ENCODE measurements at places on chromosomes 12 and 14. TPM values are rescaled to one million over a fixed set of nuclear protein-coding genes. Genes with fewer than 3 reads are reported as not detected.

The CCDC177 gene
- not detected for total RNA-seq

The ACSS3 gene
- 19.8 TPM for total RNA-seq

- DNase-seq: peak; percentile 56
Observed at GRCh38 chr14:26427097-26427496, 170.7 kb downstream of the NOVA1 start.

The EMP1 gene
- total RNA-seq: 110 TPM

GRCh38 chr12:26537126-26537525 is 295.9 kb downstream of the ITPR2 start:
- no peak for DNase-seq

The ZBTB25 gene
- 4.7 TPM for total RNA-seq

DNA sequence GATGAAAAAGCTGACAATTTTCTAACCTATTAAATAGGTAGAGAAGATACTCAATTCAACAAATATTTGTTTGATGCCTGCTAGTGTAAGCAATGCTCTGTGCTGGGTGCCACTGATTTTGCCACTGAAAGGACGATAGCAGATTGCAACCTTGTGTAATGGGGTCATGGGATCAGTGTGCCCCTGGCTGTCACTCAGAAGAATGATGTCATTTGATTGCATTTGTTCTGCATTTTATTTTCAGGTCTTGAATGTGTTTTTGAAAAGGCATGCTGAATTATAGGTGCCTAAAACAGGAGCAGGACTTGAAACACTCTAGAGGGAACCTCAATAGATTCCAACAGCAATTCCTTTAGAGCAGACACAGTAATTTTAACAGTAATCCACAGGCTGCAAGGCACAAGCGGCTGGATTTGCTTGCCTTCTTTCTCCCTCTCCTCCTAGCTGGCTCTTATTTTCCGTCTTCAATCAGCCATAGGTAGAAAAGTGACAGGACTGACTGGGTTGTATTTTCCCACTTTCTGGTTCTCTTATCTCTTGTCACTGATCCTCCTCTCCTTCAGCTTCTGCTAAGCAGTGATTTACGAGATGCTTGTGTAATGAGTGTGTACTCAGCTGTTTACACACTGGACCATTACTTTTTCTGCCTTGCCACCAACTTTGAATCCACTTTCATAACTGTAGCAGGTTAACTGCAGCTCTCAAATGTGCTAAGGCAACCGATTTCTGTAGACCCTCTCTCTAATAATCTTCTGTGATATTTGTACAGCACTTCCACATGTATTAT is 4.1 kb downstream of the PLXNC1 start:
- DNase-seq: no peak

DNA sequence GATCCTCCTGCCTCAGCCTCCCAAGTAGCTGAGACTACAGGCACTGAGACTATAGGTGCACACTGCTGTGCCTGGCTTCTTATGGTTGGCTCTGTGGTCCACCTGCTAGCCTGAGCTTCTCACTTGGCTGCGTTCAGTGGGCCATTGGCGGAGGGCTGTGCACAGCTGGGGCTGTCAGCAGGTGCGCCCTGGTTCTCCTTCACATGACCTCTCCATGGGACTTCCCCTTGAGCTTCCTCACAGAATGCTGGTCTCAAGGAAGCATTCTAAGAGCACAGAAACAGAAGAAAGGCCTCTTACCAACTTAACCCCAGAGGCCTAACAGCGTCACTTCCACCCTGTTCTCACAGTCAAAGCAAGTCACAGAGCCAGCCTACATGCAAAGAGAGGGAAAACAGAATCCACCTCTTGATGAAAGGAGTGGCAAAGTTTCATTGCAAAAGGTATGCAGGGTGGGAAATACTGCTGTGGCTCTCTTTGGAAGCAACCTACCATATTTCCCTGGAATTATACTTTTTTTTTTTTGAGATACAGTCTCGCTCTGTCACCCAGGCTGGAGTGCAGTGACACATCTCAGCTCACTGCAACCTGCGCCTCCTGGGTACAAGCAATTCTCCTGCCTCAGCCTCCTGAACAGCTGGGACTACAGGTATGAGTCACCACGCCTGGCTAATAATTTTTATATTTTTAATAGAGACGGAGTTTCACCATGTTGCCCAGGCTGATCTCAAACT is 9.3 kb downstream of the RILPL2 start:
- no peak for DNase-seq

GRCh38 chr14:100241279-100241678 is 2.3 kb downstream of the YY1 start:
- DNase-seq: peak; percentile 25

The LHX5 gene
- total RNA-seq: 0.35 TPM

DNA sequence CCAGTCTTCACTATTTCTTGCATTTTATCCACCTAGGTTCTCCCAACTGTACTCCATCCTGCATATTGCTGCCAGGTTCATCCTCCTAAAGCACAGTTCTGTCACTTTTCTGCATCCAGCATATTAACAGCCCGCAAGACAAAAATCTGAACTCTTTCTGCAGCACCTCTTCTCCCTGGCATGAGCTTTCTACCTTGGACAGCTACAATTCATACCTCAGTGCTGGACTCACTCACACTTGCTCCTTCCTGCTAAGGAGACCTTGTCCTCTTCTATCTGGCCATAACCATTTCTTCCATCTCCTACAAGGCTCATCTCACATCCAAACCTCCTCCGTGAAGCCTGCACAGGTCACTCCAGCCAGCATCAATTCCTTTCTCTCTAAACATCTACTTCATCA is 170.1 kb upstream of the GRIP1 start:
- no peak for DNase-seq

DNA sequence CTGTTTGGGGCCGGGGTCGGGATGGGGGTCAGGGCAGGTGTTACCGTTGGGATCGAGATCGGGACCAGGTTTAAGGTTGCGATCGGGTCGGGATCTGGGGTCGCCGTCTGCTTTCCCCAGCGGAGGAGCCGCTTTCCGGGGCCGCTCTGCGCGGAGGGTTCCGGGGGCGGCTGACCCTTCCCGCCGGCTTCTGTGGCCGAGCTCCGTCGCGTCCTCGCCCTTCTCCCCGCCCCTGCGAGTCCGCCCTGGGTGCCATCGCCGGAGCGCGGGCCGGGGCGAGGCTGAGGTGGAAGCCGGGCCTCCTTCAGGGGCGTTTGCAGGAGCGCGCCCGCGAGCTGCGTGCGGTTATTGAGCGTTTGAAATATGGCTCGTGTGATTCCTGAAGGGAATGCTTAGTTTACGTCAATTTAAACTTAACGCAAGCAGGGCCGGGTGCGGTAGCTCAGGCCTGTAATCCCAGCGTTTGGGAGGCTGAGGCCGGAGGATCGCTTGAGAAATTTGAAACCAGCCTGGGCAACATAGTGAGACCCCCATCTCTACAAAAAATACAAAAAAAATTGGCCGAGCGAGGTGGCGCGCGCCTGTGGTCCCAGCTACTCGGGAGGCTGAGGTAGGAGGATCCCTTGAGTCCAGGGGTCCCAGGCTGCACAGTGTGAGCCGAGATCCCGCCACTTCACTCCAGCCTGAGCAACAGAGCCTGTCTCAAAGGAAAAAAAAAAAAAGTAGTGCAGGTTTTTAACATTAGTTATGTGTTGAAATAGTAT is 620 bp downstream of the PGAM5 start:
- no peak for DNase-seq

- DNase-seq: peak; percentile 61
Observed at GRCh38 chr14:37232907-37233481, 35.3 kb downstream of the MIPOL1 start.

DNA sequence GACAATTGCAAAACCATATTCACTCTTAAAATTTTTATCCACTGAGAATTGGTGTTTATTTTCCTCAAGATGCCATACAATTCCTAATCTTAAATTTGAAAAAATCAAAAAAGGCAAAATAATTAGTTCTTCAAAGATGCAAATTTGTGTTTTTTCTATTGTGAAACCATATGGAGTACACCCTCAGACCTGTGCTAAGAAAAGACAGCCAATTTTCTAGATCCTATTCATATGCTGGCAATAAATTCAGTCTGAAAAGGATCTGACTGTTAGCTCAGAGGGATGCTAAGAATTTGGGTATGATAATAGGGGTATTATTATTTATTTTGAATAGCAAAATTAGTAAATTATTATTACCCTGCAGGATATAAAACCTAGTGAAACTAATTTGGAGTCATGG is 476.9 kb upstream of the SYT1 start:
- no peak for DNase-seq

The AQP2 gene
- 0.30 TPM for total RNA-seq

The PIWIL1 gene
- not detected for total RNA-seq

The GPR84 gene
- not detected for total RNA-seq

GRCh38 chr14:72270147-72270727 is 338.0 kb downstream of the RGS6 start:
- no peak for DNase-seq

- DNase-seq: no peak
Observed at GRCh38 chr12:99332936-99333591, 314.5 kb upstream of the GARIN6 start.

GRCh38 chr14:70947739-70948138 is 40.5 kb downstream of the PCNX1 start:
- DNase-seq: no peak

The LGMN gene
- 88.1 TPM for total RNA-seq

- no peak for DNase-seq
Observed at GRCh38 chr12:13223941-13224340, 27.4 kb downstream of the EMP1 start.

The ASIC1 gene
- not detected for total RNA-seq

DNA sequence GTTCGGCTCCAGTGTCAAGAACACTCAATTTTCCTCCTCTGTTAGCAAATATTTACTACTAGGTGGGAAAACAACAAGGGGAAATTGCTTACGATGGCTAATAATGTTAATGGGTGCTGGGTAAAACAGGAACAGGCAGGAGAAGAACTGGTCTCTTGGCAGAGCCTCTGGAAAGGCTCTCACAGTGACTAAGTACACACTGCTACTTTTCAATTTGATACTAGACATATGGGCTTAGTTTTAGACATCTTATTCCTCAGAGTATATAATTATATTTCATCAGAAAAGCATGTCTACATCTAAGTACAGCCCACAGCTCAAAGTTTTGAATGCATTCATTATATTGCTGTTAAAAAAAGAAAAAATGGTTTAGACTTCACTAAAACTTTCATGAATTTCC is 65.4 kb upstream of the SAV1 start:
- DNase-seq: no peak

DNA sequence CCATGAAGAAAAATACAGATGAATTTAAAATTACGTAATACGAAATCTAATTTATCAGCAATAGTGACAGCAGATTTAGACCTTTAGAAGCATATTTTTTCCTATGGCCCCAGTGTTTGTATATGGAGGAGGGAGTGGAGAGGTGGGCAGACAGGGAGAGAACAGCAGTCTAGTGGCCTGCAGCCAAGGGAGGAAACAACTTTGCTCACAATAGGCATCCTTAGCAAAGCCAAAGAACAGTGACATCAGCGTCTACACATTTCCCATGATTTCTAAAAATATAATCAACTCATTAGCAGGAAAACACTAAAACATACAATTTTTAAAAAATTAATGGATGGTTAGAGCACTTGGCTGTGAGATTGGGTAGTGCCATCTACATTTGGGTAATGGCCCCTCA is 622.6 kb upstream of the ATP2B1 start:
- no peak for DNase-seq

The CRACR2A gene
- 1.6 TPM for total RNA-seq

DNA sequence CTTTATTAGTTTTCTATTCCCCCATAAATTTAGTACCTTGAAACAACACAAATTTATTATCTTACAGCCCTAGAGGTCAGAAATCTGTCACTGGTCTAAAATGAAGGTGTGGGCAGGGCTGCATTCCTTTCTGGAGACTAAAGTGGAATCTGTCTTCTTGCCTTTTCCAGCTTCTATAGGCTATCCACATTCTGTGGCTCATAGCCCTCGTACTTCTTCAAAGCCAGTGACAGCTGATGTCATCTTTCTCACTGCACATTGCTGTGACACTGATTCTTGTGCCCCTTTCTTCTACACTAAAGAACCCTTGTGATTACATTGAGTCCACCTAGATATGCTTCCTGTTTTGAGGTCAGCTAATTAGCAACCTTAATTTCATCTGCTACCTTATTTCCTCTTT is 23.2 kb upstream of the DCN start:
- no peak for DNase-seq

The OR4K13 gene
- total RNA-seq: not detected

- no peak for DNase-seq
Observed at GRCh38 chr12:114671066-114671442, 12.9 kb downstream of the TBX3 start.

- no peak for DNase-seq
Observed at GRCh38 chr12:46371718-46372543, 642 bp downstream of the SLC38A2 start.

Data from renal cortical epithelial cell (primary cell).